Stimulated activated CD8-positive, alpha-beta memory T cell treated with anti-CD3 and anti-CD28 coated beads, Interleukin-4, amount 100 ng/mL, for 24 hours (primary cell): ENCODE measurements at places on chromosomes 7 and 10.
A peak's percentile ranks its signal among the peaks of the same experiment; 100 is the strongest.

- no peak for DNase-seq
Observed at GRCh38 chr7:113301983-113302382, 183.6 kb upstream of the SMIM30 start.

- DNase-seq: peak; percentile 41
Observed at GRCh38 chr10:30059209-30060107, at the start of gene JCAD. JCAD (minus strand) TSS chr10:30059586; CDS start chr10:30047812, 11,774 bp downstream.

DNA sequence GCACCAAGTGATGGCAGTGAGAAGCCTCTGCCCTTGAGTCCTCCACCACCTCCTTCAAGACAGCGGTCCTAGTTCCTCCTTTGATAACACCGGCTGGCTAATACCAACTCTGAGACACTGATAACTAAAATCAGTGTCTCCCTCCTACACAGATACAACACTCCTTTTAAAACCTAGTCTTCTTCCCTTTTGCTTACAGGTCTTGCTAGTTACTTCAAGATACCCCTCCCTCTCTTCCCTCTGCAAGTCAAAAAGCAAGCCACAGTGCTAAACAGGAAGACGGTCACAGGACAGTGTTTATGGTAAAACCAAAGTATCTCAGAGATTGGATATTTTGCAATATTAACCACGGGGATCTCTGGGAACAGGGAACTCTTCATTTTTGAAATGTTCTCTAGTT is 4.6 kb downstream of the AKR1B1 start:
- no peak for DNase-seq

- no peak for DNase-seq
Observed at GRCh38 chr10:71229726-71230655, 17.6 kb downstream of the UNC5B start.

DNA sequence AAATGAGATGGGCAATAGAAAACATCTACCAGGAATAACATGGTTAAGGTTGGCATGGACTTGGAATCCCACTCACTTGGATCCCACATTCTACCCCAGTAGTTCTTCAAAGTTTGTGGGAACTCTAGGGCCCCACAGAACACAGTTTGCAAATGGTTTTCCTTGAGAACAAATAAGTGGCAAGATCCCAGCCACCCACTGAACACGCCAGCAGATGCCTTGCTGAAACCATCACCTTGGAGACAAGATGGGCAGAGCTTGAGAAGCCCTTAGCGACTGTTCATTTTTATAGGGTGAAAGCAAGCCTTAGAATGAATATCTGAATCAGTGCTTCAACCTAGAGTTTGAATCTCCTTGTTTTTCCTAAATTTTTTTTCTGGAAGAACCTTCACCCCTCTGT is 349.1 kb downstream of the RPS24 start:
- no peak for DNase-seq

GRCh38 chr7:19663816-19664462 is 44.9 kb downstream of the POLR1F start:
- no peak for DNase-seq

DNA sequence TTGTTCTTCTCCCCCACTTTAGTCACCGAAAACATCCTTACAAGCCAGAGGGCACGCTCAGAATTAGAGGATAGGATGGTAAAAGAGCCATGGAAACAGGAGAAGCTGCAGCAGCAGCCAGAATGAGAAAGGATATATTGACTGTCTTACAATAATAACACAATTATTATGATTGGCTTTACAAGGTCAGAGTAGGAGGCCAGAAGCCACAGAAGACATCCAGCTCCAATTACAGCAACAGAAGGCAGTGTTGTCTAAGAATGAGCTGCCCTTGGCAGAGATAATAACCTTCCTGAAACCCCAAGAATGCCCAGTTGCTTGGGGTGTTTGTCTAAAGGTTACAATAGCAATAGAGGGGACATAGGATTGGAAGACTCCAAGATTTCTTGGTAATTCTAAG is 168.8 kb downstream of the C1GALT1 start:
- DNase-seq: no peak

DNA sequence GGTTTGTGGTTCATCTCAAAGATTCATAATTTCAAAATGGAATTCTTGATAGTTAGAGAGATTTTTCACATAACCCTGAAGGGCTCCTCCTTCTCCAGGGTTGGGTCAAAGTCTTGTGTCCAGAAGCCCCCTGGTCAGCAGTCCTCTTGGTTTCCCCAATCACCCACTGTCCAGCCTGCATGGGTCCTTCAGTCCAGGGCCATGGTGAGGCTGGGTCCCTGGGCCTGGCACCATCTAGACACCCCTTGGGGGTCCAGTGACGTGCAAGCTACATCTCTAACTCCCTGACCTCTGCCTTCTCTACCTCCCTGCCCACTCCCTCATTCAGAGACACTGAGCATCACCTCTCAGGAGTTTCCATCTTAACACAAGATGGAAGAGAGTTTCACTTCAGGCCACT is 26.1 kb downstream of the ANXA8 start:
- DNase-seq: no peak

GRCh38 chr10:48579251-48579960 is 25.5 kb downstream of the ARHGAP22 start:
- DNase-seq: no peak
